ENCODE measurements at places on chromosomes 6 and 20. TPM values are rescaled to one million over a fixed set of nuclear protein-coding genes. Genes with fewer than 3 reads are reported as not detected.

DNA sequence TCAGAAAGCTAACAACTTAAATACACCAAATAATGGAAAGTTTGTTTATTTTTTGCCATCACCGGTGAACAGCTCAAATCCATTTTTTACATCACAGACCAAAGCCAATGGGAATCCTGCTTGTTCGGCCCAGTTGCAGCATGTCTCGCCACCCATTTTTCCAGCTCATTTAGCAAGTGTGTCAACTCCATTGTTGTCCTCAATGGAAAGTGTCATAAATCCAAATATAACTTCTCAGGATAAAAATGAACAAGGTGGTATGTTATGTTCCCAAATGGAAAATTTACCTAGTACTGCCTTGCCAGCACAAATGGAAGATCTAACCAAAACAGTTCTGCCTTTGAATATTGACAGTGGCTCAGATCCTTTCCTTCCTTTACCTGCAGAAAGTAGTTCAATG is 65.3 kb upstream of the SMIM8 start:
- DNase-seq, result no peak

- DNase-seq, result no peak
Measured at GRCh38 chr20:1275919-1276318, 9.8 kb downstream of the SNPH start.

DNA sequence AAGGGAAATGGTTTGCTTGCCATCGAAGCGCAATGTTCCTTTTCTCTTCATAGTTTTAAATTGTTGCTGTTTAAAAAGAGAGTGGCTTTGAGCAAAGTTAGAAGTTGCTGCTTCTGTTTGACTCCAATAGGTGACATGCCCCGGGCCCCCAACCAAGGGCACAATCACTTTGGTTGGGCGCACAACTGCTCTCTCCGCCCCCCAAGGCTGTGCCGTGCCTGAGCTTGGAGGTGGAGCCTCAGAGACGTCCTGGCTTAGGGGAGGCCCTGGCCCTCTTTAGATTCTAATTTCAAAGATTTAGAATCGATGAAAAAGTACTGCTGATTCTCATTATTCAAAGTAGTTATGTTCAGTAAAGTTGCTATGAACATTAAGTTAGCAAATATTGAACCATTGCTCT is 725.9 kb downstream of the COL12A1 start:
- no peak for DNase-seq

GRCh38 chr6:53433261-53433950 is 84.7 kb upstream of the ELOVL5 start:
- no peak for DNase-seq

- no peak for DNase-seq
Measured at GRCh38 chr6:30200551-30201281, 12.5 kb downstream of the TRIM26 start.

- DNase-seq, result no peak
Measured at GRCh38 chr6:25217829-25218228, 61.3 kb upstream of the CARMIL1 start.

DNA sequence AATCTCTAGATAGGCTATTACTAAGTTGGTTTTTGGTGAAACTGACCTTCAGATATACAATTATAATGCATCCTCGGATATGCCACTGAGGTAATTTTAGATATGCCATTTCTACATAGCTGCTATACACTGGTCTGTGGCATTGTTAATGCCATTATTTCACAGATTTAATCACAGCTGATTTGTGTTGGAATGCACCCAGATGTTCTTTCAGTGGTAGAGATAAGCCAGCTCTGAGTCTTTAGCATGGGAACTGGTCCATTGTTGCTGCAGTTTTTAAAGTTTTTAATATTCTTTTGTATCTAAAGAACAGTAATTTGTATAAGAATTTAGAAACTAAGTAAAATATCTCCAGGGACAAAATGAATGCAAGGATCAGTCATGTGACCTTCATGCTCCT is 6.8 kb downstream of the TMX4 start:
- DNase-seq, result no peak

DNA sequence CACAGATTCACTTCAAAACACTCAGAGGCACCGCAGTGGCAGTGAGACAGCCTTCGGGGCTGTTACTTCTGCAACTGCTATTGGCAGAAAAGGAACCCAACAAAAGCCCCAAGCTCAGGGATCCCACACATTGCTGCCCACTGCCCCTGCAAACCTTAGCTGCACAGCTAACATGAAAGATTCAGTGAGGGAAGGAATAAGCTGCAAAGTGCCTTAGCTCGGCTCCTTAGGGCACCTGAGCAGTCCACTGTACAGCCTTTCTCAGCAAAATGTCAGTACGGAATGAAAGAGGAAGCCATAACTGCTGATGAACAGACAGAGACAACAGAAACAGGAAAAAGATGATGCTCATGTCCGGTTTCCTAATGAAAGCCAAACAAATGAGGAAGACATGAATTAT is 179.7 kb upstream of the SHLD1 start:
- no peak for DNase-seq

- no peak for DNase-seq
Measured at GRCh38 chr6:156062091-156062563, 606.5 kb upstream of the NOX3 start.

DNA sequence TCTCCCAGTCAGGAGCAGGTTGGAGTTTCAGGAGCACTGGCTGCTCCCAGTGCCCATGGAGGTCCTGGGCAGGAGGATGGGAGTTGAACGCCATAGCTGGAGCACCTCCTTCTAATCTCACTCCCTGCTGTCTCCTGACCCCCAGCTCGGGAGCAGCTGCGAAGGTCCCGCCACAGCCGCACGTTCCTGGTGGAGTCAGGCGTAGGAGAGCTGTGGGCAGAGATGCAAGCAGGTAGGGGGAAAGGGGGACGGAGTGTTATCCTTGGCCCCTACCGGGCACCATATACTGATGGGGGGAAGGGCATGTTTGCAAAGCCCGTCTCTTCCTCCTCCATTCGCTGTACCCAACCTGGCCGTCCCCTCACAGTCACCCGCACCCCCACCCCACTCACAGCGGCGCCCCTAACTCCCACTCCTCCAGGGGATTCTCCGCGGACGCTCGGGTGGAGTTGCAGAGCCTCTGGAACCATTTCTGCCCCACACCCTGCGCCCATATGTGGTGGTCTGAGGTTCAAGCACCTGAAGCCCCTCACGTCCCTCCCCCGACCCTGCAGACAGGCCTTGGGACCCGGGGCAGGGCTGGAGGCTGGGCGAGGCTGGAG is 16.7 kb downstream of the HSPA12B start:
- no peak for DNase-seq

DNA sequence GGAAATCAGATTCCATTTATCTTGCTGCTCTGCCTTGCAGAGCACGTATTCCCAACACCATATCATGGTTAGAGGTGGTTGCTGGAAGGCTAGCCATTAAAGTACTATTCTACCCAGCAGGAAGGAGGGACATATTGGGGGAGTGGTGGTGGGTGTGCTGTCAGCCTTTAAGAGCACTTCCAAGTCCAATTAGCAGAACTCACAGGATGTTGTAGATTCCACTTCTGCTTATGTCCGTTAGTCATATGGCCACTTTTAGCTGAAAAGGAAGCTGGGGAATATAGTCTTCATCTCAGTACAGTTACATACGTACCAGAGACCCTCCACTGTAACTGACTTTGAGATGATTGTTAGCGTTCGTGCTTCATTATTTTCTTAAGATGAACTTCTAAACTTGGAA is 94.4 kb downstream of the SAMD3 start:
- DNase-seq, result no peak

- DNase-seq, result no peak
Measured at GRCh38 chr6:167314180-167314821, 10.6 kb upstream of the TTLL2 start.

- no peak for DNase-seq
Measured at GRCh38 chr6:47345761-47346160, 36.1 kb upstream of the TNFRSF21 start.

The LIN28B gene
- total RNA-seq, result not detected

The SLC22A1 gene
- 2.5 TPM for total RNA-seq

The TBX18 gene
- 5.4 TPM for total RNA-seq

The SAPCD1 gene
- total RNA-seq, result not detected

The KCNK16 gene
- not detected for total RNA-seq

The CDH4 gene
- total RNA-seq, result 0.19 TPM

The MRAP2 gene
- total RNA-seq, result 0.19 TPM

The TINAG gene
- total RNA-seq, result not detected

The FRK gene
- total RNA-seq, result 1.1 TPM

The GPX5 gene
- total RNA-seq, result not detected

The CD83 gene
- 17.0 TPM for total RNA-seq
